NCI-H1092 (cell line): ENCODE measurements at places on chromosomes 2 and 18.

- DNase-seq: no peak
Measured at GRCh38 chr2:196515608-196516007, 123.9 kb upstream of the CCDC150 start.

DNA sequence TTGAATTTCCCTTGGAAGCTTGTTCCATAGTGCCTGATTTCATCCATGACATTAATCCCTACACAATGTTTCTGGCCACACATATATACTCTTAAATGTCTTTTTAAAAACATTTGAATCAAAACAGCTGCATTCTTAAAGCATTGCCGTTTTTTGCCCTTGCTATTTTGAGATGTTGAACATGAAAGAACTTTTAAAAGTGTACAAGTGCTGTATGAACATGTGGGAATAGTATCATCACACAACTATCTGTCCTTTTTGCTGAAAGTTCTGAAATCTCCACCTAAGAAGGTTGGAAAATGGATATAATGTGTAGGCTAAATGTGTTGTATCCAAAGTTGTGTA is 318.7 kb upstream of the UBE2E3 start:
- DNase-seq: no peak

GRCh38 chr2:156329031-156329926 is 3.2 kb downstream of the NR4A2 start:
- no peak for DNase-seq

- no peak for DNase-seq
Measured at GRCh38 chr2:216574046-216574445, 59.2 kb upstream of the IGFBP2 start.

GRCh38 chr2:17756668-17757067 is 2.7 kb downstream of the GEN1 start:
- no peak for DNase-seq

- DNase-seq: no peak
Measured at GRCh38 chr2:97844311-97844859, 131.0 kb downstream of the ZAP70 start.

DNA sequence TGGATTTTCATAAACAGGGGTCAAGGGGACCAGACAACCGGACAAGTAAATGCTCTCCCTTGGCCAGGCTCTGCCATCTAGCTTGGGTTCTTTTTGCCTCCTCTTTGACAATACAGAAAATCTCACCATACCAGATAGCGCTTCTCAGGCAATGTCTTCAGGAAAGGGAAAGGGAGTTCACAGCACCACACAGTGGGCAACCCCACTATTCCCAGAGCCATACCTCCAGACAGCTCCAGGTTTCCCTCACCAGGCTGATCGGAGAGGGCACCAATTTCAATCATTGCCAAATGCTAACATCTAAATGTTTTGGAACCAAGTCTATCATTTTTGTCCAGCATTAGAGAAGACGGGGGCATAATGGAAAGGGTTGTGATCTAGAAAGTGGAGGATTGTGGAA is 28.1 kb downstream of the CCDC68 start:
- no peak for DNase-seq

DNA sequence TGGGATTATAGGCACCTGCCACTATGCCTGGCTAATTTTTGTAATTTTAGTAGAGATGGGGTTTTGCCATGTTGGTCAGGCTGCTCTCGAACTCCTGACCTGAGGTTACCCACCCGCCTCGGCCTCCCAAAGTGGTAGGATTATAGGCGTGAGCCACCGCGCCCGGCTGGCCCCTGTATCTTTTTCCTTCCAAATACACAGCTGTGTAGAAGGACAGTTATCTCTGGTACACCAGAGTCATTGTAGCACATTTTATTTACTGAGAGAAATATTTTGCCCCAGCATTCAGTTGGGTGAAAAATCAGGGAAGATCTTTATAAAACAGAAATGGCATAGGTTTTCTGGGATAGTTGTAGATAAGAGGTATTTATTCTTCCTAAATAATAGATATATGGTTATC is 23.5 kb upstream of the POLR1B start:
- DNase-seq: no peak
